ENCODE measurements at places on chromosomes 16 and 17. TPM values are rescaled to one million over a fixed set of nuclear protein-coding genes. Genes with fewer than 3 reads are reported as not detected.

The MYH13 gene
- total RNA-seq: not detected

The TBC1D3H gene
- not detected for total RNA-seq

The KCNAB3 gene
- total RNA-seq: 0.62 TPM

The PRCD gene
- 8.6 TPM for total RNA-seq

The MGRN1 gene
- 77.7 TPM for total RNA-seq

The TLCD3A gene
- total RNA-seq: 11.1 TPM

The IRX3 gene
- 6.7 TPM for total RNA-seq

The OSGIN1 gene
- total RNA-seq: 13.6 TPM

The ZP2 gene
- total RNA-seq: not detected

The LONP2 gene
- total RNA-seq: 58.7 TPM

The ZPBP2 gene
- total RNA-seq: not detected

The WNT9B gene
- 0.57 TPM for total RNA-seq

The PRMT7 gene
- total RNA-seq: 41.7 TPM

The PMFBP1 gene
- total RNA-seq: 0.66 TPM

The CA7 gene
- total RNA-seq: not detected

The C16orf74 gene
- total RNA-seq: not detected

The ENKD1 gene
- 15.2 TPM for total RNA-seq

The KCNG4 gene
- not detected for total RNA-seq

The KRT28 gene
- total RNA-seq: not detected

Data from aorta (tissue), 5 donors.